ENCODE measurements at places on chromosomes 1 and 21.

DNA sequence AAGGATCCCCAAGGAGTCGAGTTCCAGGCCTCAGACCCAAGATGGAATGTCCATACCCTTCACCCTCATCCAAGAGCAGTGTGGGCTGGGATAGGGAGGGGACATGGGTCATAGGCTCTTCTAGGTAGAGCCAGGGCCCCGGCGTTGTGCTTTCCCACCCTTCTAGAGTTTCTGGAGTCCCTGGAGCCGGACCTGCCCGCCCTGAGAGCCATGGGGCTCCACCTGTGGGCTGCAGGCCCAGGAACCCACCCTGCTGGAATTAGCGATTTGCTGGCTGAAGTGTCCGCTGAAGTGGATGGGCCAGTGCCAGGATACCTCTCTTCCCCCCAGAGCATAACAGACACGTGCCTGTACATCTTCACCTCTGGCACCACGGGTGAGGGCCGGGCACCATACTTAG, 1.1 kb downstream of the SLC27A3 start:
- DNase-seq: no peak

GRCh38 chr1:17059391-17060305, 5.8 kb upstream of the SDHB start:
- no peak for DNase-seq

DNA sequence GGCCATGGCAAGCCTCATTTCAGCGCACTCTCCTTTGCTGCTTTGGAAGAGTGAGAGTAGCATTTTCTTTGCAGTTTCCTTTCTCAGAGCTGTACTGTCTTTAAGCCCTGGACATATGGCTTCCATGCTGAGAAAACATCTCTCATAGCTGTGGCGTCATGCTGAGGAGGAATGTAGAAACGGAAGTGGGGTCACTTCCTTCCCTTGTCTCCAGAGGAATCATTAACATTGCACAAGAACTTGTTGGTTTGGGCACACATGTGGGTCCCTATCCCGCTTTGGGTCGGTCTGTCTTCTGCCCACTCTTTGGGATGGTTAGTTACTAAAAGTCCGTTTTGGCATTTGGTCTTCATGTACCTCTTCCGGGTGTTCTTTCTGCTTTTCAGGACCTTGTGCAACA, 5.6 kb downstream of the MFN2 start:
- no peak for DNase-seq

DNA sequence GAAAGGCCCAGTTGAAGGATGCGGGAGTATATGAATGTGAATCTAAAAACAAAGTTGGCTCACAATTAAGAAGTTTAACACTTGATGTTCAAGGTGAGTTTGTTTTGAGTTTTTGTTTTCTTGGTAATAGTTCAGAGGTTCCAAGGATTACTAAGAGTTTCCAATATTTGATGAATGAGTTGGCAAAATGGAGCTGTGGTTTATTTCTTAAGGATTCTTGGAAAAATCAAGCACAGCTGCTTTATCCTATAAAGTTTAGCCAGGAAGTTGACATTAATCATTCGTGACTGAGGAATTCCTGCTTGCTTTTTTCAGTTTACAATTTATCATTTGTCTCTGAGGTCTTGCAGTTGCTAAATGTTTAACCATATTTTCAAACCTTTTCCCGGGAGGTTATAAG, 15.1 kb downstream of the VCAM1 start:
- DNase-seq: no peak

DNA sequence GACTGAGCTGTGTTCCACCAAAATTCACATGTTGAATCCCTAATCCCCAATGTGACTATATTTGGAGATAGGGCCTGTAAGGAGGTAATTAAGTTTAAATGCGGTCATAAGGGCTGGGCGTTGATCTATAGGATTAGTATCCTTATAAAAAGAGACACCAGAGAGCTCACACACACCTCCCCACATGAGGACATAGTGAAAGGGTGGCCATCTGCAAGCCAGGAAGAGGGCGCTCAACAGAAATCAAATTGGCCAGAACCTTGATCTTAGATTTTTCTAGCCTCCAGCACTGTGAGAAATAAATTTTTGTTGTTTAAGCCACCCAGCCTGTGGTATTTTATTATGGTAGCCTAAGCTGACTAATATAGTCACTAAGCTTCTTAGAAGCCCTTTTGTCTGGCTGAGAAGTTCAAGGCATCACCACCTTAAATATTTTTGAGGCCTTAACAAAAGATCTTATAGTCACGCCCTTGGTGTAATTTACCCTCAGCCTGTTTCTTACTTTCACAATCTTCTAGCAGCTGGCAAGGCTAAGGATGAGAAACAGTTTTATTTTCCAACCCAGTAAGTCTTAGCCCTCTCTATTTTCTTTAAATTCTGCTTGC, 28.8 kb downstream of the GORAB start:
- DNase-seq: no peak

GRCh38 chr1:182563095-182563494, 26.0 kb downstream of the RNASEL start:
- DNase-seq: no peak

- DNase-seq: no peak
These were observed 8.7 kb downstream of the DNAJC6 start for GRCh38 chr1:65317866-65318653.
